ENCODE measurements at places on chromosomes 4 and X.

DNA sequence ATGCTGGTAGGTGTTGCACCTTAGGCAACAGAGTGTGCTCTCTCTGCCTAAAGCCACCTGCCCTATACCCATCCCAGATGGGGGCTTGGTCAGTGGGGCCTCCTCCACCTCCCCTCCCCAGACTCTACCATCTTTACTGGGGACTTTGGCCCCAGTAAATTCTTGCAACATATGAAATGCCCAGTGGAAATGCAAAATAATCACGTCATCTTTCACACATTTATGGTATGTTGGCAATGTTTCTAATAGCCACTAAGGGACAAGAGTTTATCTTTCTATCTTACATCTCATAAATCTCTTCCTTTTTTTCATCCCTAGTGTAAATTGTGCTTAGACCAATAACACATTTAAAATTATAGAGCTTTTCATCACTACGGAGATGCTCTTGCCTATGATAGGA, 103.0 kb upstream of the MAML3 start:
- peak; percentile 49 for DNase-seq

DNA sequence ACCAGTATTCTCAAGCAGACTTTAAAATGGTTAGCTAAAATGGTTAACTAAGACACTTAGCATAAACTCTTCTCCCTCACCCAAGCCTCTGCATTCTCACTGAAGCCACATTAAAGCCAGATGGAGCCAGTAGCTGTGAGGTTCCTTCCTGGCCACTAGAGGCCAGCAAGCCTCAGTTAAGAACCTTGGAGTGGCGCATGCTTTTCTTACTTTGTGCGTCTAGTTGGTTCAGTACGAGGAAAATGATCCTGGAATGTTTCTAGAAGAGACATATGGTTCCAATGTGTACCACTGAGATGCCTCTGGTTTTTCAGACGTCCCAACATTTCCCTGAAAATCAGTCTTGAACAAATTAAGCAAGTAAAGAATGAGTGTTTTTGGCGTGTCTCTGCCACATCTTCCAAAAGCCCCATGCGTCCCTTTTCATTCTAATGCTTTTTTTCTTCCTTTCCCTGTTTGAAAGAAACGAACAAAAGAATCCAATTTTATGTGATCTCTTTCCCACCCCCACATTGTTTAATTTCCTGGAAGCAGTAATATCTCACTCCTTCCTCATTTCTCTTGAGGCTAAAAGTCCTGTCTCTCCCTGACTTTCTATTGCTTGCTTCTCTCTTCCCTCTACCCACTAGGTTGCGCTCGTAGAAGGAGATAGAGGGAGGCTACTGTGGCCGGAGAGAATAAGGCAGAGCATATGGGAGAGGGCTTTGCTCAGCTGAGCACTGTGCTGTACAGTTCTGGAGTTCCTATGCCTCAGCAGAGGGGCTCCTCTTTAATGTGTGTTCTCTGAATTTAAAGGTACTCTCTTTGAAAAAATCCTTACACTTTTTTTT, 82.9 kb upstream of the TAB3 start:
- DNase-seq, result peak; percentile 49

- DNase-seq, result no peak
Measured at GRCh38 chr4:88949605-88950004, 107.4 kb downstream of the FAM13A start.

DNA sequence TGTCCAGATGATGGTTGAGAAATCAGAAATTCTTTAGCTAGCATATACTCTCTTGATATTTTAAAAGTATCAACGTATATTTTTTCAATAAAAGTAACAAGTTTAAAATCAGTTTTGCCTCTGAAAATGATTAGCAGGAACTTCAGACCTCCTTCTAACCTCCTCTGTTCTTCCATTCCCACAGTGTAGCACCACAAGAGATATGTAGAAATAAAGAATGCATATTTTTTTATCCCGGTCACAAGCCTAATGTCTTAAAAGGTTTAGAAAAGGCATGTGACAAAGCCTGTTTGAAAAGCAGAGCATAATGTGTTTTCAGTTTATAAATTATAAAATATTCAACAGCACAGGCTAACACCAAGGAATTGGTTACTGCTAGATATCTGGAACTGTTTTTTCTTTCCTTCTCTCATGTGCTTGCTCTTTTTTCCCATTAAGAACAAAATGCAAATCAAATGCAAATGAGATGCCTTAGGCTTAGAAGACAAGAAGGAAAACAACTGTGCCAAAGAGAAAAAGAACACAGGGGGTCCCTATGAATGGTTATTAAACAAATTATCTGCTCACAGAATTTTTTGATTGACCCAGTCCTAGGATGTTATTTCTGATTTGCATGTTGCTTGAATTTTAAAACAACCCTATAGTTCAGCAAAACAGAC, 351.7 kb upstream of the FAM241A start:
- no peak for DNase-seq

GRCh38 chr4:41832961-41833360, 84.4 kb upstream of the PHOX2B start:
- DNase-seq, result no peak

GRCh38 chr4:165378745-165379677, at the start of gene CPE:
Gene CPE (plus strand): TSS chr4:165379008. CDS start chr4:165379222, 214 bp downstream.
- peak; percentile 37 for DNase-seq

DNA sequence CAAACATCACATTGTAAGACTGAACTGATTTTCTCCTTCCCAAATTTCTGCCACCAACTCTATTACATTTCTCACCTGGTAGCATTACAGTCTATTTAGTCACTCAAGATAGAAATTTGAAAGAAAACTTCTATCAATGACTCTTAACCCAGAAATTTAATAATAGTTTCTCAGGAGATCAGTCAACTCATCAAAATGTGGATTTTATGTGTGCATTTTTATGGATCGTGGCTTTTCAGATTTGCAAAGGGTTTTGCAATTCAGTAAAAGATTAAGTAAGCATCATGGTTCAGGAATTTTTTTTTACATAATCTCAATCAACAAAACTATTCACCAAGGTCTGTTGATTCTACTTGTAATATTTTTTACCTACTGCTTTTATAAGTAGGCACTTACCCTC, 111.1 kb downstream of the CFAP299 start:
- peak; percentile 51 for DNase-seq

DNA sequence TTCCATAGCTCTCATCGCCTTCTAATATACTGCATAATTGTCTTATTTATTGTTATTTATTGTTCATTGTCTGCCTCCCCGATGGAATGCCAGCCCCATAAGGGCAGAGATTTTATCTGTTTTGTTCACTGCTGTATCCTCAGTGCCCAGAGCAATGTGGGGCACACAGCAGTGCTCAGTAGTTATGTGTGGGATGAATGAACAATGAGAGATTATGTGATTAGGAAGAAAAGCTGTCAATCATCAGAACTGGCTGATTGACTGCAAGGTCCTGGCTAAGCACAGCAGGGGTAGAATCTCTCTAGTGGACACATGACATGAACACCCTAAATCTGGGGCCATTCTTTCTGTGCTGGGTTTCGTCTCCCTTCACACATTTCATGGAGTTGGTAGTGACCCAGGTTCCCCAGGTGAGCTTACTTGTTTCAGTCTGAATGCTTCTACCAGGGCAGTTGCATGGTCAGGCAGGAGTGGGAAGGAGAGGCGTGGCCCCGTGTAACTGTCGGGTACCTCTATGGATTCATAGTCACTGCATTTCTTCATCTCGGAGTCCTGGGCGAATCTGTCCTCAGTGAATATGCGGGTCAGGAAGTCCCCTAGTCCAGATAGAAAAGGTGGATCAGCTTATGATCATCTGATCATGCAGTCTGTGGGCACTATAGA, 12.6 kb downstream of the PPEF2 start:
- DNase-seq, result no peak

GRCh38 chr4:87316961-87317360, 5.7 kb downstream of the HSD17B13 start:
- DNase-seq, result no peak

DNA sequence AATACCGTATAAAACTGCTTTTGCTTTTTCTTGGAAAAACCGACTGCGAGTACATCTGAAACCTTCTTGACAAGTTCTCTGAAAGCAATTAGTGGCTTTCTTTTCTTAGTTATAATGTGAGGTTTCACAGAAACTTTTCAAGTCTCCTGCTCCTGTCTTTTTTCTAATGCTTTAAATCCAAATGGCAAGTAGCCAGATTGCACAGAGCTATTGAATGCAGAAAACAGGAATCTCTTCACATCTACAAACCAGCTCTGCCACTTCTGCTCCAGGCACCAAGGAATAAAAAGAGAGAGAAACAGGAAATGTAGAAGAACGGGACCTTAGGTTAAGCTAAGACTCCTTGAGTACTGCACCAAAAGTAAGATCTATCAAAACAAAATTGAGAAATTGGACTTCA, 267.3 kb upstream of the TET2 start:
- DNase-seq, result no peak

GRCh38 chrX:7444967-7445366, 297.0 kb upstream of the PUDP start:
- DNase-seq, result no peak

DNA sequence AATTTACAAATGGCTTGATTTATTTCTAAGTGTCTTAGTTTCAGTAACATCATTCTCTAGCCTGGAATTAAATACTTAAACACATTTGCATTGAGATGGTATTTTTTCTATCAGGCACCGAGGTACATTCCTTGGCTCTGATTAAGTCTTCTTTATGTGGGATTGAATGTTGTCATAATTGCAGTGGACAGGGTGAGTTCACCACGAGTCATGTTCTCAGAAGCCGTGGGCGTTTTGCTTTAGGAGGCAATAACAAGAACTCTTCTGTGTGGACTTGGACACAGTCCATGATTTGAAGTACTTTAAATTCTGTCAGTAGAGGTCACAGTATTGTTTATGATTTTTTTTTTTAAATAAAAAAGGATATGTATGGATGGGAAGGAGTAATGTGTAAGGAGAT, 57.1 kb upstream of the EFHC2 start:
- peak; percentile 87 for DNase-seq

- no peak for DNase-seq
Measured at GRCh38 chr4:163003979-163004378, 162.7 kb downstream of the NAF1 start.

- peak; percentile 70 for DNase-seq
Measured at GRCh38 chr4:156686120-156686519, 285.5 kb downstream of the PDGFC start.

- DNase-seq, result no peak
Measured at GRCh38 chrX:66751136-66751782, 112.4 kb upstream of the EDA2R start.

GRCh38 chr4:76624241-76624681, 189.2 kb downstream of the SHROOM3 start:
- DNase-seq, result peak; percentile 69

- no peak for DNase-seq
Measured at GRCh38 chr4:116243431-116243830, 841.9 kb downstream of the TRAM1L1 start.

DNA sequence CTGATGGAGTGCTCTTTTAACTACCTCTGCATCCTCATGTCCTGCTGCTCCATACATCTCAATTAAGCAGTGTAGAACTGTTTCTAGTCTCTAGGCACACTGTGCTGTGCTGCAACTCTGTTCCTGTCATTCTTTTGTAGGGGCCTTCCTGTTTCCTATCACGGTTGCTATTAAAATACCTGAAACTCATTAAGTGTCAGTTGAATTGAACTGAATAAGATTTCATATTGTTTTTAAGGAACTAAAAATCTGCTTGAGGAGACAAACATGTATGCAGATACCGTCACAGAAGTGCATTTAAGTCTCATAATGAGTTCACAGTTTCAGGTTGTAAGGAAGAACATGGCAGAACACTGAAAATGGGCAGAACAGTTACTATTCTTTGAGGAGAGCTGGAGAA, 170.1 kb downstream of the LARP7 start:
- no peak for DNase-seq

DNA sequence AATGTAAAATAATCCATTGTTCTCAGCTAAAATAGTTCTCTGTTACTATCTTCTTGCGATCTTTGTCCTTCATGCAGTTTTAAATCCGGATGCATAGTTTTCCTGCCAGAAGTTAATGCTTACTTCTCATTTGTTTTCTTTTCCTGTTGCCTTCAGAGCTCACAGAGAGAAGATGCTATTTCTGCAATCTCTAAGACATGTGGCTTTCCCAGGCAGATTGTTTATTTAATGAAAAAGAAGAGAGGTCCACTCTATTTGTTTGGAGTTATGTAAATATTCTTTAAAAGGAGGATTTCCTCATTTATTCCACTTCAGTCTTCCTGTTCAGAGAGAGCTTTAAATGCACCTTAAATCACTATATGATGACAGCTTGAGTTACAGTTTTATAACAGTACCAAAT, 39.3 kb upstream of the HPGD start:
- DNase-seq, result no peak

- DNase-seq, result no peak
Measured at GRCh38 chr4:4914059-4914820, 54.8 kb downstream of the MSX1 start.

GRCh38 chr4:7607156-7607910, 172.6 kb upstream of the PSAPL1 start:
- DNase-seq, result no peak

GRCh38 chr4:10046471-10046870, 25.2 kb upstream of the SLC2A9 start:
- DNase-seq, result no peak

DNA sequence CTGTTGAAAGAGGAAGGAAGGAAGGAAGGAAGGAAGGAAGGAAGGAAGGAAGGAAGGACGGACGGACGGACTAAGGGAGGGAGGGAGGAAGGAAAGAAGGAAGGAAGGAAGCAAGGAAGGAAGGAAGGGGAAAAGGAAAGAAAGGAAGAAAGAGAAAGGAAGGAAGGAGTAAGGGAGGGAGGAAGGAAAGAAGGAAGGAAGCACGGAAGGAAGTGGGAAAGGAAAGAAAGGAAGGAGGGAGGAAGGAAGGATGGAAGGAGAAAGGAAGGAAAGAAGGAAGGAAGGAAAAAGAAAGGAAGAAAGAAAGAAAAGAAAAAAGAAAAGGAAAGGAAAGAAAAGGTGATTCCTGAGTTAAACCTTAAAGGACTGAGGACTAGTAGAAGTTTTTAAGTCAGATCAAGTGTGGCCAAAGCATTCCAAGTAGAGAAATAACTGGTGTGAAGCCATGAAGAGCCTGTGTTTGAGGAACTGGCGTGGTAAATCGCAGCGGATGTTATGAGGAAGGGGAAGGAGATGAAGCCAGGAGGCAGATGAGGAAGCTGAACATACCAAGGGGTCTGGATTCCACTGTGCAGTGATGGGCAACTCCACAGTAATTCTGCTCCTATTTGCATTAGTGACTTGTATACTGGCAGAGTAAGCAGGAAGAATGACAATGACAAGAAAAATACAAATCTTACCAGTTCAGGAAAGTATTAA, 163.5 kb downstream of the MGST2 start:
- DNase-seq, result no peak

DNA sequence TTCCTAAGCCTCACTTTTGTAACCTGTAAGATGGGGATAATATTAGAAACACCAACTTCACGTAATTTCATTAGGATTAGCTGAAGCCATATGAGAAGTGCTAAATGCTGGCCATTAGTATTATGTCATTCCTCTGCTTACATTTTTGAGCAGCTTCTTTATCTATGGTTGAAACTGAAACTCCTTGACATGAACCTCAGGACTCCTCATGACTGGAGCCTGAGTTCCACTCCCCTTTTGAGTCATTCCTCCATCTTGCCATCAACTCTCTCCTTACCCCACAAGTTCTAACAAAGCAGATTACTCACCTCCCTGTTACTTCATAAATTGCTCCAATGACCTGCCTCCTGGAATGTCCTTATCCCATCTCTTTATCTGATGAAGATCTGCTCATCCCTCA, 123.2 kb upstream of the KCNIP4 start:
- DNase-seq, result peak; percentile 34

Measured in HCEC 1CT (cell line).